HTR-8/SVneo (cell line): ENCODE measurements at places on chromosomes 11 and 22.

GRCh38 chr11:65572356-65573051 lies at the start of gene FAM89B:
Gene FAM89B, plus strand, starts transcription at chr11:65572538. Its CDS starts 132 bp downstream, at chr11:65572670.
- peak; percentile 87 for DNase-seq

- DNase-seq = no peak
Observed at GRCh38 chr11:2675540-2675939, 24.3 kb downstream of the KCNQ1OT1 start.

GRCh38 chr22:47692811-47693210 lies 930.4 kb downstream of the TBC1D22A start:
- no peak for DNase-seq

GRCh38 chr11:27350511-27350910 lies 12.5 kb downstream of the CCDC34 start:
- DNase-seq = no peak

DNA sequence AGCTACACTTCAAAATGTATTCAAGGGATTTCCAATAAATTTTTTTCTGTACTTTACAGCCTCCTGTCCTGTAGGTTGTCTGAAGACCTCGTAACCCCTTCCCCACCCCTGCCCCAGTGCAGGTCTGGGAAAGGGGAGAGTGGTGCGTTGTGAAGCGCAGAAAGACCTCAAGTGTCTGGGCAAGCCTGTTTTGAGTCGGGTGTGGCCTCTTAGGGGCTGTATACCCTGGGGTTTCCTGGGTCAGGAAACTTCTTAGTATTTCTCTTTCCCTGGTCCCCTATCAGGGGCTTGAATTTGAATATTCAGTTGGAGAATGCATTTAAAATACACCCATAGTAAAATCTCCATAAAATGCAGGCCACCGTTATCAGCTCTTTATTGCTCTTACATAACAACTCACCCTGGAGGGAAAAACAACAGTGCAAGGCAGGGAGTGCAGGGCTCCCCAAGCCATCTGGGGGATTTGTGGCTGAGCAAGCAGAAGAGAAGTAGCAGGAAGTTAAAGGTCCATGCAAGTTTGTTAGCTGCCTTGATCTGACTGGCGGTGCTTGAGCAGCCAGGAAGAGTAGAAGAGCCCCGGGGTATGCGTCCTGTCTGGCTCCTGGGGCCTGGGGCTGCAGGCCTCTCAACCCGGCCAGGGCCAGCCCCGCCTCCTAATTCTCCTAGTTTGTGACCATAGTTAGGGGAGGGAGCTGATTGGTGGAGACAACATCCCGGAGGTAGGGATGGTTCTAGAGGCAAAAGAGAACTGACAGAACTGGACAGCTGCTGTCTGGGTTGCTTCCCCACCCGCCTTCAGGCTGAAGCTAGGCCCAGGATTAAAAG lies 25.7 kb downstream of the ARHGAP1 start:
- no peak for DNase-seq

GRCh38 chr11:92867913-92868619 lies 101.4 kb upstream of the MTNR1B start:
- no peak for DNase-seq

DNA sequence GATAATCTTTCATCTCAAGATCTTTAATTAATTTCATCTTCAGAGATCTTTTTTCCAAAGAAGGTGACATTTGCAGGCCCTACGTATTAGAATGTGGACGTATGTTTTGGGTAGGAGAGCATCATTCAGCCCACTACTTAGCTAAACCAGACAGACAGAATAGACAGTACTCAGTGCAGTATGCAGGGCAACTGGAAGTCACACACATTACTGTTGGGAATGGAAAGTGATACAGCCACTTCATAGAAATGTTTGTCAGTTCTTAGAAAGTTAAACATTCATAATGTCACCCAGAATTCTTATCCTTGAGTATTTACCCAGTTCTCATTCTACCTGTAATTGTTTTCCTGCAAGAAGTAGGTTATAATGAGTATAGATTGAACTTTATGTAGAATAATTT lies 102.9 kb downstream of the PPP6R3 start:
- DNase-seq = no peak
